Neural crest cell (in vitro differentiated cells): ENCODE measurements at places on chromosomes 1 and 21.

DNA sequence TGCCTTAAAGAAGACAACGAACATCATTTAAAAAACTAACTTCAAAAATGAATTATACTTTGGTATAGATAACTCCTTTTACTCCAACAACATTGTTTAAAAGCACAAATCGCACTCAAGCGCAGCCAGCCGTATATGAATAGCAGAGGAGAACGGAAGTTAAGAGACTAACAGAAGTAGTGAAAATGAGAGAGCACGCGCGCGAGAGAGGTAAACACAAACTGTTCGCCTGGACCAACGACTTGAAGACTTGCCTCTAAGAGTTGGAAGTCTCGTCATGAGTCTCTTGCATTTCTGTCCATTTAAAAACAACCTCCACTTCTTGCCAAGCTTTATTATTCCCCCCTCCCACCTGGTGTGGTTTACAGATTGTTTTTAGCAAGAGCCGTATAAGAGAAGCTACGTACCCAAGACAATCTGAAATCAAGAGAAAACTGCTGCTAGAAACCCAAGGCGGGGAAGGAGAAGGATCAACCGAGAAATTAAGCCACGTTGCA is 479 bp downstream of the SELENOF start:
- DNase-seq = no peak

DNA sequence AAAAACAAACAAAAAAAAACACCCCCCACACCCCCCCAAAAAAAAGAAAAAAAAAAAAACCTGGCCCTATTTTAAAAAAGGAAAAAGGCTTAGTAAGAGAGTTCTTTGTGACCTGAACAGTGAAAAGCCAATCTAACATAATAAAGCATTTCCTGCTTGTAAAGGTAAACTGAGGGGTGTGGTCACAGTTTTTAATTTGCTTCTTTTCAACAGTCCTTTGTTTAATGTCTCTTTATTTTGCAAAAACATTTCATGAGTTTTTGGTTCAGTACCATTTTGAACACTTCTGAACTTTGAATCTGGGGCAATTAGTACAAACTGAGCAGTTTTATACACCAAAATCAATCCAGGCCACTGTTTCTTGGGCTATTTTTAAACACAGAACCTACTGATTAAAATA is 37.6 kb downstream of the TOR3A start:
- no peak for DNase-seq

DNA sequence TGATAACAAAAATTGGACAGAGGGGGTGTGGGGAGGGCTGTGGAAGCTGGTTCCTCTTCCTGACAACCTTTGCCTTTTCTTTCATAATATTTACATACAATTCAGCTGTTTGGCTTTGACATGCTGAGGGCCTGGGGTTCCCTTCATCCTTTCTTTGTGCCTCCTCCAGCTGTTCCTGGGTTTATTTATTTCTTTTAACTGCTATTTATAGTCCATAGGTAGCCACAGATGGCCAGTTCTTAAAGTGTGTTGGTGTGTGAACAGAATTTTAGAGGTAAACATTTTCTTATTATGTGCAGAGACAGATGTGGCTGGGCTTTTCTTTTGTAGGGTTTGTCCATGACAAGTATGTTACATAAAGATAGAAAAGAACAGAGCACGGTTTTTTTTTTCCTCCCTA is 34.1 kb upstream of the CNIH3 start:
- DNase-seq = no peak

DNA sequence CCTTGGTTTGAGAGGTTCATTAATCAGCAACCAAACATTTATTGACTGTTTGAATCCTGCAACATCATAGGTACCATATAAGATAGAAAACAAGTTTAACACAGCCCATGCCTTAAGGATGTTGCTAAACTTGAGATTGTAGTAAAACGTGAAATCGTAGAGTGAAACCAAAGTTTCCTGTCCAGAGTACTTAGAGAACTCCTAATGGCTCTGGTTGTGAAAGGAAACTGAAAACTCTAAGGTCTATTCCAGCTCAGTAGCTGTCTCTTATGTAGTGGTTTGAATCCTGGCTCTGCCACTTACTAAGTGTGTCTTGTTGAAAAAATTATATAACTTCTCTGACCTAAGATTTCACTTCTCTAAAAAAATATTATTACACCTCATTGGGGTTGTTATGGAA is 310.9 kb downstream of the NTNG1 start:
- DNase-seq = no peak

- DNase-seq = no peak
These were observed 14.5 kb downstream of the RGS4 start for GRCh38 chr1:163083690-163084089.

GRCh38 chr1:10667861-10668761 is 128.3 kb downstream of the CASZ1 start:
- peak; percentile 30 for DNase-seq

GRCh38 chr1:193494368-193494767 is 308.0 kb upstream of the B3GALT2 start:
- no peak for DNase-seq

DNA sequence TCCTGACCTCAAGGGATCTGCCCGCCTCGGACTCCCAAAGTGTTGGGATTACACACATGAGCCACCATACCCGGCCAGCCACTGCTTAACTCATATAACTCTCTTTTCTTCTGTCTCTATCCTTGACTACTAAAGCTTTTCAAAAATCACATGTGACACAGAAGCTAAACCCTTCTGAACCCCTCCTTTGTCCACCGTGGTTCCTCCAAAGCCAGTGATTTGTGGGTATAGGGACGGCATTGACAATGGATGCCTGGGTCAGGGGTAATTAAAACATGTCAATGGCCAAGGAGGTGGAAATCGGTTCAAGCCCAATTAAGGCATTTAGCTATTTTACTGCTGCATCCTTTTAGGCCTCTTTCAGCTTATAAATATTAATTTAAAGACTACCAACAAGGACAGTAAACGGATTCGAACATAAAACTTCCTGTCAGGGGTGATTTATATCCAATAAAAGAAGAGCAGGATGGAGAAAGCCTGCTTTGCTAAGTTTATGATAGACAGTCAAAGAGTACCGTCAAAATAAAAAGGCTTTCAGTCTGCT is 242.3 kb downstream of the GPATCH2 start:
- DNase-seq = no peak

- no peak for DNase-seq
These were observed 3.1 kb downstream of the BSDC1 start for GRCh38 chr1:32390904-32391870.

GRCh38 chr1:186482661-186483255 is 21.8 kb upstream of the PDC start:
- peak; percentile 80 for DNase-seq

GRCh38 chr1:7550981-7551380 is 220.1 kb upstream of the VAMP3 start:
- DNase-seq = no peak

DNA sequence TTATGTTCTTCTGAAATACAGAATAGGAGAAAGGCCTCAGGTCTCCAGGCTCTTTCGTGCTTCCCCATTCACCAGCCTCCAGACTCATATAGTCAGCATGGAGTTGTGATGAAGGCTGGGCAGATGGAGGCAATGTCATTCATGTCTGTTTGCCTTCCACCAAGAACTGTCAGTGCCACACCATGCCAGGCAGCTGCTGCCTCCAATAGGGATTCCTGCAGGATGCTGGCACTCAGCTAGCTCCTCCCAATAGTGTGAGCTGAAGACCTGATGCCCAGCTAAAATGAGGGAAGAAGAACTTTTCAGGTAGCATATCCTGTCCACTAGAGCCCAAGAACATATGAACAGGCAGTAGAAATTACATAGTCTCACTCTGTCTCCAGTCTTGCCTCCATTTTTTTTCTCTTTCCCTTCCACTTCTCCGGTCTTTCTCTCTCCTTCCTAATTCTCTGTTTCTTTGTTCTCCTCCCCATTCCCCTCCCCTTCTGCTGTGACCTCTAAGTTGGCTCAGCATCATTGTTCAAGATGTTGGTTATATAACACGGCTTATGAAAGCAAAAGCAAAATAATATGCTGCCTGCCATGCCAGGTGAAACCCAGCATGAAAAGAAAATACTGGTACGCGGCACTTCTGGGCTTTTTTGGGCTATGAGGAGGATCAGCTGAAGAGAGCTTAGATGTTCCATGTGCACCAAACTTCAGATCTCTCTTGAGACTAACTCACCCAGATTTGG is 17.3 kb downstream of the GLUL start:
- no peak for DNase-seq

DNA sequence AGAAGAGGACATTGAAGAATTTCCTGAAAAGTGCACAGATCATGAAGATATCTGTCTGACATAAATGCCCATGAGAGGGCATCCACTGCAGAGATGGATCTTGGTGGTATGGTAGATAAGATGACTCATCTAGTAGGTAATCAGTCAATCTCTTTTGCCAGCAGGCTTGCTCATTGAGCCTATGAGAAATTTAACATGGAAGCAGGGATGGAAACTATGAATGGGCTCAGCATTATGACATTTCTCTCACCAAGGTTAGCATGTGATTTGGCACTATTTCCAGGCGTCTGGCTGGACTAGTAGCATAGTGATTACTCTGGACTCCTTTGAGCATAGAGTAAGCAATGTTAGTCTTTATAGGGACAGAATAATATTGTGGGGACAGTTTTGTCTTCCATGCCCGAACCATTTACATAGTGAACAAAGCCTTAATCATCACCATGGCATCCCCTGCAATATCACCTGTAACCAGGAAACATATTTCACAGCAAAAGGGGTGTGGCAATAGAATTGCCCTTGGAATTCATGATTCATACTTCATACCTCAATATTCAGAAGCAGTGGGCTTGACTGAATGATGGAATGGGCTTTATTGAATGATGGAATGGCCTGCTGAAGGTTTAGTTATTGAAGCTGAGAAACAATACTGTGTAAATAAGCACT is 7.3 kb downstream of the OR2C3 start:
- DNase-seq = no peak

DNA sequence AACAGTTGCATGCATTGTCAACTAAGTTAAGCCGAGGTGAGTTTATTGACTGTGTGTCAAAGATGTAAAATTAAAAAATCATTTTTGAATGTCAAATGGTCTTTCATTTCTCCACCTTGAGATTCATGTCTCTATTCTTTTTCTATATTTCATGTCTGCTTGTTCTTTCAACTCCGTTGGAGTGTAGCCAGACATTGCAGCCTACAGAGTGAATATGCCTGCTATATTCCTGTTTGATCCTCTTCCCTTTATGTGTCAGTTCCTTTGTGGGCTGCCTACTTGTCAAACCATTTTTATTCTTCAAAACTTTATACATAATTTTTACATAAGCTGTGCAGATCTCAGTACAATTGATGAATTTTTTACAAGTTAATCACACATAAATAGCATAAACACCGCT is 1325.8 kb upstream of the PRMT6 start:
- DNase-seq = no peak

DNA sequence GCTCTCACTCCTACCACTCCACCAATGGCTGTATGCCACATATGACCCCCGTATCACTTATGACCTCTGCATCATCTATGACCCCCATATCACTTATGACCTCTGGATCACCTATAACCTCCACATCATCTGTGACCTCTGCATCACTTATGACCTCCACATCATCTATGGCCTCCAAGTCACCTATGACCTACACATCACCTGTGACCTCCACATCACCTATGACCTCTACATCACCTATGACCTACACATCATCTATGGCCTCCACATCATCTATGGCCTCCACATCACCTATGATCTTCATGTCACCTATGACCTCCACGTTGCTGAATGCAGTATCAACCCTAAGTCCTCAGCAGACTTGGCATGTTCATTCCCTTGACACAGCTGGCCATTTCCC is 271.2 kb downstream of the MATN1 start:
- DNase-seq = no peak

DNA sequence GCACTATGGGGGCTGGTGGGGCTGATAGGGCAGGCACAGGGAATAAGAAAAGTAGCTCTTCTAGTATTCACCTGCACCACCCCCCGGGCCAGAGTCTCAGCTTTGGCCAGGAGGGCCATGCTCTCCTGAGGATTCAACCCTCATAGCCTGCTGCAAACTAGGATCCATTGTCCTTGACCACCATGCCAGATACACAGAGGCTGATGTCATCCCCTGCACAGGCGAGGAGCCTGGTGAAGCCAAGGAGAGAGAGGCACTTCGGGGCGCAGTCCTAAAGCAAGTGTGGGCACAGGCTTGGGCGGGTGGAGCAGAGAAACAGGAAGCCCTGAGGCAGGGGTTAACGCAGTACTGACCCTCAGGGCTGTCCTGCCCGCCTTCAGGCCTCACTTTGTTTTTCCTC is 29.5 kb downstream of the TMEM53 start:
- DNase-seq = no peak

- DNase-seq = no peak
These were observed 57.4 kb downstream of the SLX9 start for GRCh38 chr21:44996983-44997936.

GRCh38 chr1:64864018-64864940 is 102.1 kb downstream of the JAK1 start:
- DNase-seq = no peak

GRCh38 chr1:213993929-213994328 is 6.2 kb downstream of the PROX1 start:
- DNase-seq = no peak

DNA sequence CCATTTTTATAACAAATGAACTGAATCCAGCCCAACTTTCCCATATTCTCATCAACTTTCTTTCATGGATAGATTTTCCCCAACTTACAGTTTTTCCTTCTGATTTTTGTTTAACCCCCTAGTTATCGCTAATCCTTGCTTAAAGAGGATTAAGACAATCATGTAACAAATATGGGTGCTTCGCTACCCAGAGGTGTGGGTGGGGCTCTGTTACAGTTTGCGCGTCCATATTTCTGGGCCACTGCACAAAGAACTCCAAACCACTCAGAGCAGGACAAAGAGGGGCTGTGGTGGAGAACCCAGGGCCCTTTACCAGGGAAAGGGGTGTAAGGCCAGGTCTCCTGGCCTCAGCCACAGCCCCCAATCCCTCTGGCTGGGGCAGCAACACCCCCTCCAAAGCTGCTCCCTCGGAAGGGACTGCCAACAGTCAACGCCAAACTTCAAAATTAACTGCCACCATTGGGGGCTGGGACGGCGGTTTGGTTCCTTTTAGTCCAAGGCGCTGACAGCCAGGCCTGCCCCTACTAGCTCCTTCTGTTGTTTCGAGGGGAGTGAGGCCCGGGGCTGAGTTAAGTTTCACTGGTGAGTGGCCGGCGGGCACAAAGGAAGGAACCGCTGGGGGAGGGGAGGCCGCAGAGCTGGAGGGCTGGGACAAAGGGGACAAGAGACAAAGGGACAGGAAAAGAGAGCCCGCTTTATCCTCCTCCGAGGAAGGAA is 27.9 kb downstream of the SSBP3 start:
- DNase-seq = peak; percentile 81

GRCh38 chr1:93659822-93660503 is 21.7 kb downstream of the BCAR3 start:
- no peak for DNase-seq
